ENCODE measurements at places on chromosomes 1 and 21.

GRCh38 chr1:158154501-158154900 lies 26.2 kb upstream of the CD1D start:
- no peak for DNase-seq

DNA sequence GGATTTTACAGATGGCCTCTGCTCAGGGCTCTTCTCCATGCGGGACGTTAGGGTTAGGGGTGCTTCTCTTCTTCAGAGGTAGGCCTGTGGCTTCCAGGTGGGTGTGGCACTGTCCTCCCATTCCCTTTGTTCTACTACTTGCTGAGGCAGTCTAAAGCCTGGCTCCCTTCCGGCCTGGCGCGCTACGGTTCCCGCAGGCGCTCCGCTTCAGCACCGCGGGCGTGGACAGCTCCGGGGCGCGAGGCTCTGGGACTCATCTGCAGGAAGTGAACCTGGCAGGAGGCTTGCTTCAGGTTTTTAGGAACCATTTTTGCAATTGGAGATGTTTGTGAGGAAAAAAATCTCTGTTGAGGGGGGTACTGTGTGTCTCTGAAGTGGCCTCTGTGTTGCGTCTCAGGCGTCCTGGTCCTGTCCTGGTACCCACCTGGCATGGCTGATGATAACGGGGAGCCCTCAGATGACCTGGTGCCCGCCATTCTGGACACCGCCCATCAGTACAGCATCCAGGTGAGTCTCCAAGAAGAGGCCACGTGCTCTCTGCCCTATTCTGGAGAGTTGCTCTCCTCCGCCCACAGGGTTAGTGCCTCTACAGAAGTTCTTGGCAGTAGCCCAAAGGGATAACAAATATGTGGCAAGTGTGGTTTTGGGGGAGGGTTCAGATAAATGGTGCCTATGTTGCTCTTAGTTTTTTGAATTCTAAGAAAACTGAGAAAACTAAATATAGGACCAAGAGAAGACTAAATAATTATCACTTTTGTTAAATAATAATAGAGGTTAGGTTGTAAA lies 1.9 kb downstream of the MANEAL start:
- DNase-seq = no peak

DNA sequence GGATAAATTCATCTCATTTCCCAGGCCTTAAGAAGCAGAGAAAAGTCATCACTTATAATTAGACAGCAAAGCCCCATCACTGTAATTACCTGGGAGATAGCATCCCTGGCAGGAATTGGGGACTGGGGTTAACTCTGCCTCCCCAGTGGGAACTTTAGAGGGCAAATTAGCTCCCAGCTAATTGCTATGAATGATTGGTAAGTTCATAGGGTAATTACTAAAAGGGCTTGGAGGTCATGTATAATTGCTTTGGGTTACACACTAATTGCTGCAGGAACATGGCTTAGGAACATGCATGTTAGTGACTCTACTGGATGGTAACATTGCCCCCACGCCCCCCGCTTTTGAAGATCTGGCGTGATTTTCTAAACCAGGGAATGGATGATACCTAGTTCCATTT lies 64.8 kb downstream of the UBE2T start:
- DNase-seq = no peak

GRCh38 chr21:42080788-42081083 lies 9.6 kb downstream of the UMODL1 start:
- DNase-seq = no peak

- no peak for DNase-seq
These were observed 14.2 kb downstream of the UTP11 start for GRCh38 chr1:38026592-38027200.

DNA sequence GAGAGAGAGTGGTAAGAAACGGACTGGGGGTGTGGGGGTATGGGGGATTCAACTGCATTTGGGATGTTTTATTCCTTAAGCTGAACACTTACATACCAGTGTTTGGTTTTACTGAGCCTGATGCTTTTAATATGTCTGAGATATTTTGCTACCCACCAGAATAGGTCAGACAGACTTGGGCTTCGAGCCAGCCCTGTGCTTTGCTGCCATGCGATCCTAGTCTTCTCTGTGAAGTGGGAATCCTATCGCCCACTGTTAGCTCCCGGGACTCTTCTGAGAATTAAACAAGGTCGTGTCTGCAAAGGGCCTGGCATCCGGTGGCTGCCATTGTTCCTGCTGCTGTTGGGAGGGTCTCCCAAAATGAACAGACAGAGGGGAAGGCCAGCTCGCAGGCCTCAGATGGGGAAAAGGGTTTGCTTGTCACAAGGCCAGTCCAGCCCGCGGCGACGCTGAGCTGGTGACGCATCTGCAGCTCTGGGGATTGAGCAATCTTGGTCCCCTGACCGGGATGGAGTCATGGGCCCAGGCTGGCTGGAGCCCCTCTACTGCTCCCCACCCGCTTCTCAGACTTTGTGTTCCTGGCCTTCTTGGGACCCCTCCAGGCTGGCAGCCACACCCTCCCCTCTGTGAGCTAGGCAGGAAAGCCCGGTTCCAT lies 26.9 kb upstream of the ECE1 start:
- DNase-seq = peak; percentile 81

DNA sequence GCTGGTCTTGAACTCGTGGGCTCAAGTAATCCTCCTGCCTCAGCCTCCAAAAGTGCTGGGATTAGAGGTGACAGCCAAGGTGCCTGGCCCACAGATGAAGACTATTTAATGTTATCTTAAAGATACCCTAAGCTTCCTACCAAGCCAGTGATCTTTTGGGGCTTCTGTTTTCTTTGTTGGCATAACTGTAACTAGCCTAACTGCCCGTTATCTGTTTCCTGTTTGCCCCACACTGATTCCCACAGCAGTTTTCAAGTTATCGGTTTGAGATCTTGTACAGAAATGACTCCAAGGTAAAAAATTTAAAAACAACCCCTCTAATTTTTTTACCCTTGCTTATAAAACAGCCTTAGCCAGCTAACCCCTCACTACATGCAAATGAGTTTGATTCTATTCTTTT lies 12.4 kb downstream of the SELL start:
- DNase-seq = no peak

DNA sequence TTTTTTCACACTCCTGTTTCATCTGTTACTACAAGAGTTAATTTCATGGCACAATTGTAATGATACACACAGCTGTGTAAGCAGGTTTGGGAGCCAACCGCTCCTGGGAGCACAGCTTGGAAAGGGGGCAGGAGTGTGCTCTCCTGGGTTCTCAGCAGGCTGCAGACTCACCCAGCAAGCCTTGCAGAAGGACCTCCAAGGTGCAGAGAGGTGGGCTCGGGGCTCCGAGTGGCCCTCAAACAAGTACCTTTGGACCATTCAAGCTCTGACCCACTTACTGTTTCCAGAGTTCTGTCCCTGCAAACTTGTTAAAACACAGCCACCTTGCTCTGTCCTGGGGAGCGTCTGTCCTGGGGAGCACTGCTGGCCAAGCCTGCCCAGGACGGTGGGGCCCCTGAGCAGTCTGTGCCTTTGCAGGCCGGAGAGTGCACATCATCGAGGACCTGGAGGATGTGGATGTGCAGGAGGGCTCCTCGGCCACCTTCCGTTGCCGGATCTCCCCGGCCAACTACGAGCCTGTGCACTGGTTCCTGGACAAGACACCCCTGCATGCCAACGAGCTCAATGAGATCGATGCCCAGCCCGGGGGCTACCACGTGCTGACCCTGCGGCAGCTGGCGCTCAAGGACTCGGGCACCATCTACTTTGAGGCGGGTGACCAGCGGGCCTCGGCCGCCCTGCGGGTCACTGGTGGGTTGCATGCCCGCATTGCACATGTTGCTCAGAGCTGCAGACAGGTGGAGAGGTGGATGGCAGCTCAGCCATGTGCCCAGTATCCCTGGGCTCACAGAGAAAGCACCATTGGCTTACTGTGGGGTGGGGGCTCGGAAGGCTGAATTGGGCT lies 78.0 kb downstream of the OBSCN start:
- DNase-seq = no peak

DNA sequence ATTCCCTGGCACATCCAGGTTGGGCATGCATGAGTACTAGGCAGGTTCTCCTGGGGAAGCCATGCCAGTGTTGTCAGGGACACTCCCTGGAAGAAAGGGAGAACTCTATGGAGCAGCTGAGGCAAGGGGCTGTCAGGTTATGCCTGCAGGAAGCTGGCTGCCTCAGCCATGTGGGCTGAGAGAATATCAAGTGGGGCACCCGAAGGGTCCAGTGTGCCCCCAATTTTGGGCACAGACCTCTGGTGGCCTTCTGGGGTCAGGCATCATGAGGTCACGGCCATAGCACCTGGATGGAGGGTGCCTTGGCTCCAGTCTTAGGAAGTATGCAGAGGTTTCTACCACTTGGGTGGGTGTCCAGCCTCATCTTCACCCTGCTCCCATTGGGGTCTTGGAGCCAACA lies 2.6 kb downstream of the CSF3R start:
- DNase-seq = no peak

DNA sequence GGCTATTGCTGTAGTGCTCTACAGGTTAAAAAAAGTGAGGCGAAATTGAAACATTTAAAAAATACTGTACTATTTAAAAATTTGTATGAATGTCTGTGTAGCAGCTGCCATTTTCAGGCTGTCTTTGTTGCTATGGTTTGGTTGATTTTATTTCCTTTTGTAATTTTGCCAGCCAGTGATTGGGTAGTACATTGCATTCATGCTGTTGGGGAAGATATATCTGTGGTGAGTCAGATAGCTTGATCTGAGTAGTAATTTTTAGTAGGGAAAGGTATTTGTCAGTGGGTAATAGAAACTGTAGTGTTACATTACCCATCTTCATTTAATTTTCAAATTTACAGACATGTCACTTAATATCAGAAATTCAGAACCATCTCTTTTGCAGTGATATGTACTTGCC lies 15.0 kb downstream of the NFIA start:
- DNase-seq = no peak

- DNase-seq = no peak
These were observed 12.1 kb upstream of the AIM2 start for GRCh38 chr1:159088546-159089183.

GRCh38 chr1:7554385-7555235 lies 216.5 kb upstream of the VAMP3 start:
- no peak for DNase-seq

GRCh38 chr1:106515375-106515774 lies 541.1 kb upstream of the PRMT6 start:
- DNase-seq = no peak

DNA sequence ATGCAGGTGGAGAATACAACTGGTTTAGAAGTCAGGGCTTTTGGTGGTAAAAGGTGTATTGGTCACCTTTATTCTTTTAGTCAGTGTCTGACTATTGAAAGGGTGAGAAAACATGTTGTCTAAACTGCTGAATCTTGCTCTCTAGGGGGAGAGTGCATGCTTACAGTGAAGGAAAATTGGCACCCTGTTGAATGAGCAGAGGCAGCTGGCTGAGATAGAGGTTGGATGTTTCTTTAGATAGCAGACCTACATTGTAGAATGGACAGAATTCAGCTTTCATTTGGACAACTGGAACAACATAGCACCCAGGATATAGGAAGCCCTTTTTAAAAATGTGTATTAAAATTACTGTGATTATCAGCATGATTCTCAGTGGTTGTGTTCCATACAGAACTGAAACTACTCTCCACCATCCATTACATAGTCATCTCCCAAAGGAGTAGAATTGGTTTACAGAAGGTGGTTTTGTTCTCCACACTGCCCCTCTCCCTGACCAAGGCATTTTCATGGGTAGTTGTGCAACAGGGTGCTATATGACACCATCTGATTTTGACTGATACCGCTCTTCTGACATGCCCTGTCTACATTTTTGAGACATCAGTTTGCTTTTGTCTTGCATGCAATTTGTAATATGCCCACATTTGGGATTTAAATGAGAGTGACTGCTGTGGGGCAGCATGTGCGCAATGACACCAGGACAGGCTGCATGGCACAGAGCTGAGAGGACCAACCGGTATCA lies 16.2 kb downstream of the RHOU start:
- DNase-seq = no peak

DNA sequence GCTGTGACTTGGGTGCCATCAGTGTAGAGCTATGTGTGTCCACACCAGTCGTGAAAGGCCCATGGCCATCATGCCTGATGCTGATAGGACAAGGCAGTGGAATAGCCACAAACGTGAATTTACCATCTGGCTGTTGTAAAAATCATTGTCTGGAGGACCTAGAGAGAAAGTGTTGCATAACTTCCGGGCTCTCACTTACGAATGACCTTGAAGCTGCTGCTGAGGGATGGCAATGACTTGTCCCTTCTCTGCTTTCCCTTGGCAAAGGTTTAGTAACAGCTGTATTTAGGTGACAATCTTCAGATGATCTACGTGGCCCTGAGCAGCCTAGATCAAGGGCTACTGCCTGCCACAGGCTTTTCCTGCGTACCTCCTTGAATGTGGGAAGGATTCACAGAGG lies 5.8 kb downstream of the ATP1B1 start:
- no peak for DNase-seq

DNA sequence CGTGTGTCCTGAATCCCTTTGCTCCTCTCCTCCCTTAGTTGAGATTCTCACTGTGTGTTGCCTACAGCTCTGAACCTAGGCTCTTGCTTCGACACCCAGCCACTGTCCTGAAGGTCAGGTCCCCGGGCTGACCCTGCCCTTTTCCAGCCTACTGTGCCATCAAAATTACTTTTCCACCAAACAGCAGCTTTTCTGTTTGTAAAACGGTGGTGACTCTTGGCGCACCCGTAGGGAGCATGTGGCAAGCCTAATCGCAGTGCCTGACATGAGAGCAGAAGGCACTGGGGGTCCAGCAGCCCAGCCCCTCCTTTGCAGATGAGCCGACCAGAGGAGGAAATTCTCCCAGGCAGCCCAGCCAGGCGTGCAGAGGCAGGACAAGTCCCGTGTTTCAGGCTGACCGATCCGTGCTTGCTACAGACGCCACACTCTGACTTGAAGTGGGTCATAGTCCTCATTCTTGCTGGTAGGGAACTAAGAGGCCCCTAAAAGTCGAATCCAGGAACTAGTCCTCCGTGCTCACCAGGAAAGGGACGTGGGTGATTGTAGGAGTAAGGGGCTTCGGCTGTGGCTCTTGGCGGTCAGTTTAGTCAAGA lies 6.8 kb downstream of the GPR137B start:
- DNase-seq = no peak

DNA sequence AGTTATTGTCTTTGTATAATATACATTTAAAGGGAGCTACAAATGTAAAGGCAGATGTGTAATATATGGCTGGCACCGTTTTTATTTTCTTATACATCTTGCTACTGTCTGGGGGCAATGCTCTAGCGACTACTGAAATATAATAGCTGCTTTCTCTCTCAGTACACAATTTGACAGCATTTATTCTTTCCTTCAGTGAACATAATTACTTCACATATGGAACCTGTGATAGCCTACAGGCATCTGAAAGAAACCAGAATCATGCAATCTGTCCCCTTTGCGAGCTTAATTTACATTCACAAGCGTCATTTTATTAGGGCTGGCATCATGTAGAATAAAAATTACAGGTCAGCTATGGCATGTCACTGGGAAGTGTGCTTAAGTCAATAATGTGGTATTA lies 557.5 kb upstream of the PTBP2 start:
- no peak for DNase-seq

GRCh38 chr1:26684763-26685508 lies 10.9 kb upstream of the ARID1A start:
- no peak for DNase-seq

- no peak for DNase-seq
These were observed 33.4 kb downstream of the RGS7 start for GRCh38 chr1:241323514-241324195.

GRCh38 chr1:53591924-53592323 lies 132.7 kb downstream of the DMRTB1 start:
- no peak for DNase-seq

- DNase-seq = no peak
These were observed 73.1 kb downstream of the MATN1 start for GRCh38 chr1:30650038-30650967.

Measured in retinal pigment epithelial cell (primary cell).